ENCODE measurements at places on chromosomes 5 and 9. TPM values are rescaled to one million over a fixed set of nuclear protein-coding genes. Genes with fewer than 3 reads are reported as not detected.

- DNase-seq, result no peak
Observed at GRCh38 chr5:172097356-172097755, 90.7 kb downstream of the STK10 start.

The C5orf46 gene
- polyA plus RNA-seq, result not detected

The PCDHGC5 gene
- polyA plus RNA-seq, result 0.76 TPM

The SYK gene
- 4.0 TPM for polyA plus RNA-seq

The TAF11L5 gene
- polyA plus RNA-seq, result not detected

Measured in muscle of arm (tissue), 14 donors.